ENCODE measurements at places on chromosomes 2 and 18.

DNA sequence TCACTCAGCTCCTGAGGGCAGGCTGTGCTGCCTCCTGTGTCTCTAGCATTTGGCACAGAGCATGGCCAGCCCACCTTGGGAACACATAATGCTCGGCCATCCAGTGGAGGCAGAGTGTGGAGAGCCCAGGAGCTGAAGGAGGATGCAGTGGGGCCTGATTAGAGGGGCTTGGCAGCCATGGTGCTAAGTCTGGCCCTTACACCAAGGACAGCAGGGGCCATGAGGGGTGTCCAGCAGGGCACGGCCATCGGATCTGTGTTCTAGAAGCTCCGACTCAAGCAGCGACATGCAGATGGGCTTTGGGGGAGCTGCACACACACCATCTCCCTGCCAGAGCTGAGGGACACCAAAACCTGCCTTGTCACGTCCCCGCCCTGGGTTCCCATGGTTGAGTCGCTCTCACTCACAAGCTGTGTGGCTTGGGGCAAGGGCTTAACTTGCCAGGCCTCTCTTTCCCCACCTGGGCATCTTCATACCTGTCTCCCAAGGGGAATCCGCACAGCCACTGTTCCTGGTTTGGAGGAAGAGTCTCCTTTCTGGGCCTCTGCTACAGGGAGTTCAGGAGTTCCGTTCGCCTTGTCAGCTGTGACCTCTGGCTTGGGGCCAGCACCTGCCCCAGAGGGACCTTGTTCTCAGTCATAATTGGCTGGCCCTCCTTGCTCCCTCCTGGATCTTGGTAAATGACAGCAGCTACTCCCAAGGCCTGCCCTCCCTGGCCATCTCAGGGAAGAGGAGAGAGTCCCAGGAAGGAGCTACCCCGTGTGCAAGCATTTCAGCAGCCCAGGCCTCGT, 1.3 kb upstream of the TOGARAM2 start:
- DNase-seq: no peak

GRCh38 chr2:126154256-126154785, 501.6 kb upstream of the GYPC start:
- DNase-seq: no peak

- DNase-seq: no peak
Measured at GRCh38 chr2:12543978-12544558, 172.7 kb upstream of the TRIB2 start.

- DNase-seq: no peak
Measured at GRCh38 chr2:96754317-96754716, 6.4 kb upstream of the CNNM4 start.

DNA sequence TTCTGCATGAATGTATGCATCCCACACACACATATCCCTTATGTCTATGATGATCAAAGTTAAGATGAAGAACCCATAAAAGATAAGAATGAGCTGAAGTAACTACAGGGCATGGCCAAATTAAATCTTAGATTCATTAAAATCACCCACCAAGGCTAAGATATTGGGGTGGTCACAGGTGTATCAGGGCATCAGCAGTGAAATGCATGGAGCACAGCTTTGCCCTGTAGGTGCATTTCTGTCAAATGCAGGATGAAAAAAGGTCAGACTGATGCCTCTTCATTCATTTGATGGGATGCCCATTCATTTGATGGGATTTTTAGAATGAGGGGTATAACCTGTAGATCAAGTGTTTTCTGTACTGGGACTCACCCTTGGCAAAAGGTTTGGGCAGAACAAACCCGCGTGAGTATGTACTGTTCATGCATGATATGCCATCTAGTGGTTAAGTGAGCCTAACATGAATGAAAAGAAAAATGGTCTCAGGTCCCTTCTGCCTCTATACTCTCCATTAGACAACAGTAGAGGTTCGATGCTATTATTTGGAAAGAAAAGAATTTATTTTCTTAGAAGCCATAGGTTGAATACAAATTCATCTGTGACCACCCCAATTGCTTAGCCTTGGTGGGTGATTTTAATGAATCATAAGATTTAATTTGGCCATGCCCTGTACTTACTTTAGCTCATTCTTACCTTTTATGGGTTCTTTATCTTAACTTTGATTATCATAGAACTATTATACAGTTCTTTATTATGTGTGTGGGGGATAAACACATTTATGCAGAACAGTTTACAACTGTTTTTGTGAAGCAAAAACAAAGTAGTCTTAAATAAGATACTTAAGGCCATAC, 43.2 kb upstream of the NOSTRIN start:
- no peak for DNase-seq

GRCh38 chr18:13463526-13464210, 245.1 kb downstream of the LDLRAD4 start:
- DNase-seq: no peak

DNA sequence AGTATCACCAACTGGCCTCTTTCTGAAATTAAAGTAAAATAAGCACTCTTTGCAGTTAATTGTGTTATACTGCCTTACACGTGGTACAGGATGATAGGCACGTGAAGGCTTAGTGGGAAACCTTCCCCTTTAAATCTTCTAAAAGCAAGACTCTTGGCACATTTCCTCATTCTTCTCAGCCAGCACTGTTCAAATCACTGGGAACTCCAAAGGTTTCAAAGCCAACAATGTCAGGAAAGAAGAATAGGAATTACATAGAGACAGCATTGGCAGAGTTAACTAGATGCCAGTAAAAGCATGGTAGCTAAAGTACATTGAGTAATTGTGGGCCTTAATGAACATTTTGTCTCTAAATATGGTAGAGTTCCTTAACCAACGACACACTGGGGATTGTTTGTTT, 96.4 kb downstream of the DTNA start:
- DNase-seq: no peak

- DNase-seq: no peak
Measured at GRCh38 chr18:2923464-2923863, 76.7 kb downstream of the EMILIN2 start.

DNA sequence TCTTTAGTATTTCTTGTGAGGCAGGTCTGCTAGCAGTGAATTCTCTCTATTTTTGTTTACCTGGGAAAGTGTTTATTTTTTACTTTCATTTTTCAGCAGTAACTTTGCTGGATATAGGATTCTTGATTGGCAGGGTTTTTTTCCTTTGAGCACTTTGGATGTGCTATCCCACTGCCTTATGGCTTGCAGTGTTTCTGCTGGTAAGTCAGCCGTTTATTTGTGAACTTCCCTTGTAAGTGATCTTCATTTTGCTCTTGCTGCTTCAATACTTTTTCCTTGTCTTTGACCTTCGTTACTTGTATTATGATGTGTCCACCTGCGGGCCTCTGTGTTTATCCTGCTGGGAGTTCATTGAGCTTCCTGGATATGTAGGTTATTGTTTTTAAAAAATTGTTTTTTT, 54.7 kb downstream of the SLC66A2 start:
- DNase-seq: no peak

GRCh38 chr2:157839162-157839801, 36.8 kb downstream of the ACVR1 start:
- no peak for DNase-seq

DNA sequence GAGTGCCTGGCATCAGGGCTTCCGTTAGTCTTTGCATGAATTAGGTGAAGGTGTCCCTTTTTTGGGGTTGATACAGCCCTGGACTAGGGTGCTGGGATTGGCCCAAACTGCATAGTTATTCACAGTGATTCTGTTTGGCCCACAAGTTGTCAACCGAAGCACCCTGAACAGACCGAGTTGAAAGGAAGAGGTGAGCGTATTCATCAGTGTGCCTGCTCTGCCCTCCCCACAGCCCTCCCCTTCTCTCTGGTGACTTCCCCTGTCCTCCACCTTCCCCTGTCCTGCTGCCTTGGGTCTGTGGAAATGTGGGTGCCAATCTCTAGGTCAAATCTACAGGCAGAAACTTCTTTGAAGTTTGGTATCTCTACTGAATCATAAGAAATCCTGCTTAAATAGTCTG, 330.5 kb downstream of the DYSF start:
- no peak for DNase-seq

GRCh38 chr2:240514631-240515030, 43.2 kb downstream of the ANKMY1 start:
- peak; percentile 27 for DNase-seq

DNA sequence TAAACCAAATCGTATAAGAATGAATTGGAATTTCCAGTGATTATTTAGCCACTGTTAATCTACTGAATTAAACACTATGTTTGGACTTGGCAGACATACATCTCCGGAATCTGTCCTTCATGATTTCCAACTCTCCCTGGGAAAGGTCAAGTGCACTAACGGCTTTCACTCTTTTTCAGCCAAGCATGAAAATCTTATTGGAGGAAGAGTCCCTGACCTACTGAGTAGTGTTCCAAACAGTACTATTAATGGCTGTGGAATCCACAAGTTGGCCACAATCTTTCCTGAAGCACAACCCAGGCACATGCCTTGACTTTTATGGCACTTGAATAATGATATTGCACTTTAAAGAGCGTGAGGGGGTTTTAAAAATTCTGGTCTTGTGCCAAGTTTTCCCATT, 318.9 kb upstream of the RND3 start:
- DNase-seq: no peak

DNA sequence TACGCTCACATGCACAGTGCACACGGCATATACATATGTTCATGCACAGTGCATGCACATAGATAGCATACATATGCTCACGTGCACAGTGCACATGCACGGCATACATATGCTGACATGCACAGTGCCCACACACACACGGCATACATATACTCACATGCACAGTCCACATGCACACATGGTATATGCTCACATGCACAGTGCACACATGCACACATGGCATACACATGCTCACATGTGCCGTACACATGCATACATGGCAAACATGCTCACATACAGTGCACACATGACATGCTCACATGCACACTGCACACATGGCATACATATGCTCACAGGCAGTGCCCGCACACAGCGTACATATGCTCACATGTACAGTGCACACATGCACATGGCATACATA, 97.7 kb upstream of the CTDP1 start:
- peak; percentile 16 for DNase-seq

DNA sequence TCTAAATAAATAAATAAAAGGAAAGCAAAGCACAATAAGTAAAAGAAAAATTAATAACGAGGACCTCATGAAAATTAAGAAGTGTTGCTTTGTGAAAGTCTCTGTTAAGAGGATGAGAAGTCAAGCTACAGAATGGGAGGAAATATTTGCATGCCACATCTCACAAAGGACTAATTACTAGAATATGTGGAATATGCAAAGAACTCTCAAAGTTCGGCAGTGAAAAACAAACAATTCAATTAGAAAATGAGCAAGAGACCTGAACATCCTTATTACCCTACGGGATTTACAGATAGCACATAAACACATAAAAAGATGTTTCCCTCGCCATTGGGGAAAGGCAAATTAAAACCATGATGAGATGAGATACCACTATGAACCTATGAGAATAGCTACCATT, 23.3 kb downstream of the CYP26B1 start:
- no peak for DNase-seq

GRCh38 chr2:106566050-106566449, 78.9 kb downstream of the CD8B2 start:
- DNase-seq: no peak

GRCh38 chr18:79579807-79580497, 99.7 kb upstream of the CTDP1 start:
- DNase-seq: peak; percentile 5

DNA sequence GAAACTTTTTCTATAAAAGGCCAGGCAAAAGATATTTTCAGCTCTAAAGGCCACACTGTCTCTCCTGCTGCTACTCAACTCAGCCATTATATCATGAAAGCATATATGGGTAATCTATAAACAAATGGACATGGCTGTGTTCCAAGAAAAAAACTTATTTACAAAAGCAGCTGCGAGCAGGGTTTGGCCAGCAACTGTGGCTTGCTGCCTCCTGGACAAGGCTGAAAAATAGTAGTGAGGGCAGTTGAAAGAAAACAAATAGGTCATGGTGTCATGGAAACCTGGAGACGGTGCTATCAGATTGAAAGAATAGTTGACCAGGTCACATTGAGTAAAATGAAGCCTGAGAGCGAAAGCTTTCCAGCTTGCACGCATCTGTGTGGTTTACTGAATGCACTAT, 89.2 kb upstream of the LRATD1 start:
- no peak for DNase-seq

- no peak for DNase-seq
Measured at GRCh38 chr2:177572236-177572671, 179.7 kb downstream of the AGPS start.

DNA sequence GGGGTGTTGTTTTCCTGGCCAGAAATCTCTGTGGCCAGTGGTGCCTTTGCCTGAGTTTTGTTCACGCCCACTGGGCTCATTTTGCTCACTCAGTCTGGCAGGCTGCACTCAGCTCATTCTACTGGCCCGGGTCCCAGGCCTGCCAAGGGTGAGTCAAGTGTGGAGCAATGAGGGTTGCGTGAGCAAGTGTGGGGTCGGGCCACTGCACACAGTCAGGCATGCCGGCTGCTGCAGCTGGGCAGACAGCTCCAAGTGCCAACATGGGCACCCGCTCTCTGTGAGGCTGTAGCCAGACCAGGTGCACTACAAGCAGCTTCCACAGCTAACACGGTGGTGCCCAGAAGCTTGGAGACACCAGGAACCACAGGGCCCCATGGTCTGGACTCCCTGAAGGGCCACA, 801.1 kb upstream of the RAB6C start:
- DNase-seq: no peak

- no peak for DNase-seq
Measured at GRCh38 chr18:73827801-73828200, 319.8 kb downstream of the FBXO15 start.

DNA sequence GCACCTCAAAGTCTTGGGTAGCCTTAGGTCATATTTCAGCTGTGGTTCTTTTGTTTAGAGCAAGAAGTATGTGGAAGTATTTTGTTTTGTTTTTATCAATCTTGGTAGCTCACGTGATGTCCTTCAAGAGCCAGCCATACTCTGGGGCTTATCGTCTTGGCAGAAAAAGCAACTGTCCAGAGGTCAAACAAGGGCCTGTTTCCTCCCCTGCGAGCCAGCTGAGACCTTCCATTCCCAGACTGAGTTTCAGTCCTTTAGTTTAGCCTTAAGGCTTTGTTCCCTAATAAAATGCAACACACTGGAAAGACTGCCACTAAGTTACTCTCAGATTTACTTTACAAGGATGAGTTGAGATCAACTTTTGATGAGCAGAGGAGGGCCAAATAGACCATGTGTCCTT, 63.5 kb downstream of the TXNL1 start:
- no peak for DNase-seq

GRCh38 chr2:226798422-226799210, 1.0 kb downstream of the IRS1 start:
- DNase-seq: peak; percentile 46

Data from activated CD4-positive, CD25-positive, alpha-beta regulatory T cell treated with anti-CD3 and anti-CD28 coated beads, Interleukin-2, amount 50 U/mL, for 72 hours (primary cell).